ENCODE measurements at places on chromosomes 2 and 18.
A peak's percentile ranks its signal among the peaks of the same experiment; 100 is the strongest.

GRCh38 chr2:192298664-192299063, 103.9 kb upstream of the TMEFF2 start:
- no peak for DNase-seq

- DNase-seq: no peak
These were observed 65.3 kb downstream of the MIB1 start for GRCh38 chr18:21805771-21806366.

- DNase-seq: no peak
These were observed 201.1 kb upstream of the COL3A1 start for GRCh38 chr2:188773075-188773474.

- no peak for DNase-seq
These were observed 2.2 kb downstream of the COL5A2 start for GRCh38 chr2:189177251-189177840.

GRCh38 chr2:96594691-96595152, 43.4 kb downstream of the KANSL3 start:
- DNase-seq: no peak

- no peak for DNase-seq
These were observed 124.9 kb upstream of the ZNF236 start for GRCh38 chr18:76697441-76697901.

GRCh38 chr18:48138660-48139430, 208.4 kb upstream of the SMAD2 start:
- DNase-seq: no peak

GRCh38 chr2:194380011-194380410, 1277.0 kb upstream of the SLC39A10 start:
- no peak for DNase-seq

GRCh38 chr2:101698844-101699754, 1.6 kb downstream of the MAP4K4 start:
- no peak for DNase-seq

GRCh38 chr2:119683713-119684443, 4.9 kb downstream of the TMEM177 start:
- DNase-seq: no peak

- no peak for DNase-seq
These were observed 50.5 kb upstream of the TSPYL6 start for GRCh38 chr2:54306556-54306955.

GRCh38 chr2:231357048-231357447, 38.5 kb upstream of the B3GNT7 start:
- no peak for DNase-seq

DNA sequence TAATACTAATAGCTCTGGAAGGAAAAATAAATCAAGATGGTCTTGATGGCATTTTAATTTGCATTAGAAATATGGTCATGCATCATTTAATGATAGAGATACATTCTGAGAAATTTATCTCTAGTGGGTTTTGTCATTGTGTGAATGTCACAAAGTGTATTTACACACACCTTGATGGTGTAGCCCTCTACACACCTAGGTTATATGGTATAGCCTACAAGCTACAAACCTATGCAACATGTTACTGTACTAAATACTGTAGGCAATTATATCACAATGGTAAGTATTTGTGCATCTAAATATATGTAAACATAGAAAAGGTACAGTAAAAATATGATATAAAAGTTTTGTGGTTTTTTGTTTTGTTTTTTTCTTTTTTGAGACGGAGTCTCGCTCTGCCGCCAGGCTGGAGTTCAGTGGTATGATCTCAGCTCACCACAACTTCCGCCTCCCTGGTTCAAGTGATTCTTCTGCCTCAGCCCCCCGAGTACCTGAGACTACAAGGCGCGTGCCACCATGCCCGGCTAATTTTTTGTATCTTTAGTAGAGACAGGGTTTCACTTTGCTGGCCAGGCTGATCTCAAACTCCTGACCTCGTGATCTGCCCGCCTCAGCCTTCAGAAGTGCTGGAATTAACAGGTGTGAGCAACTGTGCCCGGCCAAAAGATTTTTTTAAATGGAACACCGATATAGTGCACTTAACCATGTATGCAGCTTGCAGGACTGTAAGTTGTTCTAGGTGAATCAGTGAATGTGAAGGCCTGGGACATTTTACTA, 83.7 kb upstream of the UBXN4 start:
- DNase-seq: peak; percentile 19

GRCh38 chr2:64029116-64029665, 10.0 kb upstream of the VPS54 start:
- no peak for DNase-seq

GRCh38 chr2:15675456-15676195, 84.0 kb downstream of the DDX1 start:
- no peak for DNase-seq

GRCh38 chr2:15142069-15142689, 419.0 kb downstream of the NBAS start:
- DNase-seq: peak; percentile 41

DNA sequence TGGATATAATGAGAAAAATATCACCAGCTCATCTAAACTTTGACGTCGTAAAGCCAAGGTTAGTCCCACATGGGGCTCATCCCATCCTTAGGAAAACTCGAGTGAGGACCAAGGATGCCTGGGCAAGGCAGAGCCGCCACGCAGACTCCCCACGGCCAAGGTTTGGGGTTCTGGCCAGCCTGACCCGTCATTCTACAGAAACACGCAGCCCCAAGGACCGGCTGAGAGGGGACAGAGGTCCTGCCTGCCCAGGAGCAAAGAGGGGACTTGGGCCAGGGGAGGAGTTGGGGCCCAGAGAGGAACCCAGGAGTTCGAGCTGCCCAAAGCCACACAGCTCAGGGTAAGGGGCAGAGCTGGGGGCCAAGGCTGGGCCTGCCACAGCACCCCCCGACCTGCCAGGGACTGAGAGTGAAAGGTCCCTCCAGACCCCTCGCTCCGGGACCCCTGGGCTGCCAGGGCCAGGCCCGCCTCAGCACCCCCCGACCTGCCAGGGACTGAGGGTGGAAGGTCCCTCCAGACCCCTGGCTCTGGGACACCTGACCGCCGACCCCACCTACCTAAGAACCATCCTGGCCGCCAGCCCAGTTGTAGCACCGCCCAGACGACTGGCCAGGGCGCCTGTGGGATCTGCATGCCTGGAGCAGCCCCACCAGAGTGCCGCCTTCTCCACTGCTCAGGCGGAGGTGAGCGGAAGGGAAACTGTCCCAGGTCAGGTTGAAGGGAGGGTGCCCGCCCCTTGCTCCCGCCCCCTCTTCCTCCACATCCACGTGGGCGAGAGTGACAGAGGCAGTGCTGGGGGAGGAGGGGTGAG, at the start of gene PDCD1:
TSS of gene PDCD1 (minus strand) at position 689 of the 811 bp plus-strand sequence. CDS start at position 633, 56 bp downstream.
- peak; percentile 56 for DNase-seq

DNA sequence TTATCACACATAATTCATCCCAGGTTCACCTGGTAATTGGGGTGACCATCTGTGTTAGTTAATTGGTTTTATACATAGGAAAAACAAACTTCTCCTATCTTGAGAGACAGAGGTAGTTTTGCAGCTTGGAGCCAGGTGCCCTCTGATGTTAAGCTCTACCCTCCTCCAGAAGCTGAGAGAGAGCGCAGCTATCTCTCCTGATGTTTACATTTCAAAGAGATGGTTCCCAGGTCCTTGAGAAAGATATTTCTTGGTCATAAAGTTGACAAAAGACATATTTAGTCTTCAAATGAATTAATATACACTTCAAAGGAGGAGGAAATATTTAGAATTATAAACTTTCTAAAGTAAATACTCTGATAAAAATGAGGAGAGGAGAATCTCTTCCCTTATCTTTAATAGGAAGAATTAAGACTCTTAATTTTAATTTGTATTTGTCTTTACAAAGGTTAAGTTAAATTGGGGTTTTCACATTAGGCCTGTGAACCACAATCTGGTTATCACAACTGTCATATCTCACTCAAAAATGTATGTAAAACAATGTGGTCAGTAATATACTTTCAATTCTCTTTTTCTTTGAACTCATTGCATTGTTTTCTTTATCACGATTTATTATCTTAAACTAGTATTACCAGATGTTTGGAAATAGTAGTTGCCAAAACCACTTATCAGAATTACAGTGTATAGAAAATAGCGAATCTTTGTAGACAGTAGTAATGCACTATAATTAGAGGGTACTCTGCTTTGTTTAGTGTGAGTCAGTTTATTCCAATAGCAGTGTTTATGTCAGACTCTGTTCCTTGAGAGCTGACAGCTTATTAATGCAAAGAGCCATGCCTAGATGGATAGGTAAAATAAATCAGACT, 26.8 kb downstream of the SERPINB4 start:
- no peak for DNase-seq

DNA sequence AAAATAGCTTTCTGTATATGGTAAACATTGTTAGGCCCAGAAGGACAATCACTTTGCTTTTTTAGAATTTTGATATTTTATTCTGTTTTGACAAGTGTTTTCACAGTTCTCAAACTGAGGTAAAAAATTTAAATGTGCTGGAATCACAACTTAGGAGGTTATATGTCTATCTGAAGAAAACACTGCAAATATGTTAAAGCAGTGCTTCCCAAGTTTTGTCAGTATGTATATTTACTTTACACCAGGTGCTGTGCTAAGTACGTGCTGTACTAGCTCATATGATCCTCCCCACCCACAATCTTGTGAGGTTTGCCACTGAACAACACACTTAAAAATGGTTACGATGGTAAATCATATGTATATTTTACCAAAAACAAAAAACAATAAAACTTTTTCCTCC, 124.2 kb downstream of the CABYR start:
- no peak for DNase-seq

- DNase-seq: no peak
These were observed 126.9 kb downstream of the NFATC1 start for GRCh38 chr18:79522451-79523205.

DNA sequence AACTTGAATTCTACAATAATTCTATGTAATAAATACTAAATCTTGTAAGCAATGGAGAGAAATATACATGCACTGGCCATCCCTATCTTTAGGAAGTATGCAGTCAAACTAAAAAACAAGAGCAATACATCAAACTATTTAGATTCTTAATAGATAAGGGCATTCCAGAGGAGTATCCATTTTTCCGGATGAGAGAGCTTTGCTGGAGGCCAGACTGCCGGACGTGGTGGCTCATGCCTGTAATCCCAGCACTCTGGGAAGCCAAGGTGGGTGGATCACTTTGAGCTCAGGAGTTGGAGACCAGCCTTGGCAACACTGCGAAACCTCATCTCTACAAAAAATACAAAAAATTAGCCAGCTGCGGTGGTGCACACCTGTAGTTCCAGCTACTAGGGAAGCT, 60.8 kb downstream of the KIF5C start:
- no peak for DNase-seq

DNA sequence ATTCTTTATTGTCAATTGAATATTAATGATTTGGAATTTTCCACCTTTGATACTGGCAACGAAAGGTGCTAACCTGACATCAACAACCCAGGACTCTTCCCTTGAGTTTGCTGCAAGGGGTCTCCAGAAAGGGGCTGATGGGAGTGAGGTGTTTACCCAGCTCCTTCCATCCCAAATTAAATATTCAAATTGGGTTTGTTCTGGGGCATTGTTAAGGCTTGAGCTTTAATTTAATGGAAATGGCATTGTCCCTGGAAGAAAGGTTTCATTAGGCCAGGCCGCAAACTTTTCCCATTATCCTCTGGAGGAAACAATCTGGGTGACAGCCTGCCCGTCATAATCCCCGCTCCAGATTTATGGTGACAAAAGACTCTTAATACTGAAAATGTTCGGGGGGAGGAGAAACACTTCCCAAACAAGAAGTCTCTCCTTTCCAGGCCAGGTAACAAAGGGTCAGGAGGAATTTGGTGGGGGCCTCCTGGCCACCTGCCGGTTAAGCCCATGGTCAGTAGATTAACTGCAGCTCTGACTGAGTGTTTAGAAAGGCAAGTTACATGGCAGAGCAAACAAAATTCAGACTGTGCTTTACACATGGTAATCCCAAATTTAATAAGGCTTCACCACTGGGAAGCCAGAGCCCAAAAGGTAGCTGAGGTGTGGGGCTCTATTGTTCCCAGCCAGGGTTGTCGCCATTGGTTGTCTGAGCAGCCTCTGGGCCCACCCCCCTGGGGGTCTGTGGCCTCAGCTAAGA, 151.4 kb upstream of the SIX3 start:
- no peak for DNase-seq

GRCh38 chr2:178880257-178880656, 73.0 kb upstream of the TTN start:
- no peak for DNase-seq

DNA sequence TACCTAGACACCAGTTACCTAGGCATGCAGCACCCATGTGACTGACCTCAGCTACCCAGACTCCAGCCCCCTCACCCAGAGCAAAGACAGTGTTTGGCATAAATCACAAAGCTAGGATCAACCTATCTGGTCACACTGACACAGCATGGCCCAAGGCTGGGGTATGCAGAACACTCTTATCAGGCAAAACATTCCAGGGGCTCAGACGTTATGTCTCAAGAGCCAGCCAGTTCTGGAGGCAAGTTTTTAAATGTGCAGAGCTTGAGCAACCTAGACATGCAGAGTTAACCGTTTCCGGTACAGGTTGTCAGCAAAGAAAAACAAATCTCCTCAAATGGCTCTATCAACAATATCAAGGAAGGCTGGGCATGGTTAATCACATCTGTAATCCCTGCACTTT, 92.8 kb downstream of the AP1S3 start:
- DNase-seq: no peak

DNA sequence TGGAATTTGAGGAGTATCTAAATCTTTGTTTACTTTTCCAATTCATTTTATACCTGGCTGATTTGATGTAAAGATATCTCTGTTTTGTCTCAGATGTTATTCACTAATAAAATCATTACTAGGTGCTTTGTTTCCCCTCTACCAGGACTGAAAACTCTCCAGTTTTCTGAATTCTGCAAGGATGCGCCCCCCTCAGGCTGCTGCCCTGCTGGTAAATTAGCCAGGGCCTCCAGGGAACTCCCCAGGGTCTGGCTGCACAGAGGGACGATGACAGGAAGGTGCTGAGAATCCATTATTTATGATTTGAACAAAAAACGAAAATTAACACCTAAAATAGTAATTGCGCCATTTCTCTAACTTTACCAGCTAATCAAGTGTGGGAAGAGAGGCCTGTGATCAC, 541.2 kb upstream of the POU3F3 start:
- DNase-seq: no peak

DNA sequence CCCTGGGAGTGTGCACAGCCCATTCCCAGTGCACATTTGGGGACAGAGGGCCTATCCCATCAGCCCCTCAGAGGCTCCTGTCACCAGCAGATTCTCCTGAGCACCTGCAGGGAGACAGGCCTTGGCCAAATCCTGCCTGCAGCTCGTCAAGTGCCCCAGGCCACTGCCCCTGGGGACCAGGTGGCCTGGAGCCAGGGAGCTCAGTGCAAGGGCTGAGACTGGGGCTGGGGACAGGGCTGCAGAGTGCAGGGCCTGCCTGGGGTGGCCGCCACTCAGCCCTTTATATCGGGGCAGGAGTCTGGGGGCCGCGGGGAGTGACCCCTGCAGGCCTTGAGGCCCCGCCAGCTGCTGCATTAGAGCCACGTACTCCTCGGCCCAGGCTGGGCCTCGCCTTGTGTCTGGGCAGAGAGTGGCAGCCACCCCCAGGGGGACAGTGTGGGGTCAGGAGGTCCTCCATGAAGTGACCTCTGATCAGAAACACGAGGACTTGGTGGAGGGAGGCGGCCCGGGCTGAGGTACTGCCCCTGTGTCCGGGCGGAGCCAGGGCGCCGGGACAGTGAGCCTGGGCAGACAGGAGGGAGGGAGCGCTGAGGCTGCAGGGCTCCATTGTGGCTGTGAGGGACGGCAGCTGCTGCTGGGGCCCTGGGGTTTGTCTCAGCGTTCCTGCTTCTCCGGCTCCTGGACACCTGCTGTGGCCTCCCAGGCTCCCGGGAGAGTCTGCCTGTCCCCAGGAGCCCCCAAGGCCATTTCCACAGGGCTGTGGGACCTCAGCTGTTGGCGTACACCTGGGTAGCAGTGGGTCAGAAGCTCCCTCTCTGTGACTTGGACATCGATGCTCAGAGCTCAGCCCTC, 24.2 kb downstream of the GPC1 start:
- DNase-seq: no peak
